Stimulated activated CD8-positive, alpha-beta memory T cell treated with anti-CD3 and anti-CD28 coated beads, Interleukin-12 subunit alpha, Interleukin-12 subunit beta, amount 100 ng/mL, for 4 hours (primary cell): ENCODE measurements at places on chromosomes 5 and 9.

- no peak for DNase-seq
Measured at GRCh38 chr5:178108446-178108845, 4.9 kb upstream of the N4BP3 start.

DNA sequence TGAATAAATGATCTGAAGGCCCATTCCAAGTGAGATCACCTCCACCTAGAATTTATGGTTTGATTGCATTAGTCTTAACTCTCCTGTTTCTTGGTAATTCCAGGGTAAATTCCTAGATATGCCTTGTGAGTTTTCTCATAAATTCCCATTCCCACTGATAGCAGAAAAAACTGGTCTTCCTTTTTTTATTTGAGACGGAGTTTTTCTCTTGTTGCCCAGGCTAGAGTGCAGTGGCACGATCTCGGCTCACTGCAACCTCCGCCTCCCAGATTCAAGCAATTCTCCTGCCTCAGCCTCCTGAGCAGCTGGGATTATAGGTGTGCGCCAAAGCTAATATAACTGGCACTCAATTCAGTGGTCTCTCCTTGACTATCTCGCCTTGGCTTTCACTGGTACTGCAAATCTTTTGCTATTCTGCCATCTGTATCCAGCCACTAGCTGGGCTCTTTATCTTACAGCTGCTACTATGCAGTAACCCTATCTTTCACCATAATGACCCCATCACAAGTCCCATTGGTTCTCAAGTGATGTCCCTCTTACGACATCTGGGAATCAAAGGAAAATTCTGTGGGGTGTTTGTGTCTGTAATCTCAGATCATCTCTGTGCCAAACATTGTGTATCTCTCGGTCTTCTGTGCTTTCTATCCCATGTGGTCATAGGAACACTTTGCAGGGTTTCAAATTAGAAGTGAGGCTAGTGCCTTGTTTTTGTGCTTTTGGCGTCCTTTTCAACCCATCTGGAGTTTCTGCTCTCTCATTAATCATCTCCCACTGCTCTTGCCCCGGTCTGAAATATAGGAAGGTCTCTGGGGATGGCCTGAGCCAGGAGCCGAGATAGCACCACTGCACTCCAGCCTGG lies 14.4 kb downstream of the HNRNPK start:
- no peak for DNase-seq

GRCh38 chr9:129702589-129703520 lies 37.4 kb downstream of the PRRX2 start:
- no peak for DNase-seq

- no peak for DNase-seq
Measured at GRCh38 chr9:81394881-81395675, 294.3 kb downstream of the TLE1 start.

DNA sequence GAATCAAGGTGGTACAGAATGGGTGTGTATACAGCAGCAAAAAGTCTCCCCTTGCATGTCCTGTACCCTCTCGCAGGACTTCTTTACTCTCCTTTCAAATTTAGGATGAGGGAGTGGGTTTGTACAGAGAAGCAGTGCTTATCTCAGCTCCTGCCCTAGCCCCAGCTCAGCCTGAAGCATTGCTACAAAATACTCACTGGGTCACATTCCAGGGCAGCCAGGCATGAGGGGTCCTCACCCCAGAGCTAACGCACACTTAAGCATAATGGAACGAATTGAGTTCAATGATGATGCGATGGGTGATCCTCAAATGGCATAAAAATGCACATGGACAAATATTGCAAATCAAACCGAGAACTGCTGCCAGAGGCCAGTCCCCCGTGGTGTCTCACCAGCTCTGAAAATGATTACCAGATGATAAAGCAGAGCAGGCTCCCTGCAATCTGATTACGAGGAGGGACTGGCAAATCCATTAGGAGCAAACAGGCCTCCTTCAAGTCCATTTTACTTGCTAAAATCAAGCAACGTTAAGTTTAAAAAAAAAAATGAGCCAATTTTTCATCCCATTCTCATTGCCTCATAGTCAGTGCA lies 231.6 kb upstream of the TAS2R1 start:
- DNase-seq: no peak

GRCh38 chr9:72149231-72149975 lies at the start of gene GDA:
Gene GDA, plus strand, starts transcription at chr9:72149440. Its CDS starts 120 bp downstream, at chr9:72149560.
- DNase-seq: no peak

DNA sequence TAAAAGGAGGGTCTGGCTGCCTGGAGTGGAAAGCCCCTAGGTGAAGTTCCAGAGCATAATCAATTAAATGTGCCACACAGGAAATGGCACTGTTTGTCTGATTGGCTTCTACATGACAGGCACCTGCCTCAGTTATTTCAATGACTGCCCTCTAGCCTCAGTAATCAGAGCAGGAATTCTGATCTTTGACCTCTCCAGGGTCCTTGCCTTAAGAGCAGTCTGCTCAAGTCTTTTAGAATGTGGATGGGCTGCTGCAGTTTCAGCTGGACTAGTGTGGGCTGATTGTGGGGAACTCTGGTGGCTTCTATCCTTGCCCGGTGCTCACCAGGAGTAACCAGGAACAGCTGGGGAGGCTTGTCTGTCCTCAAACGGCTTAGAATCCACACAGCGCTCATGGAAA lies 98.9 kb downstream of the LIX1 start:
- DNase-seq: no peak

GRCh38 chr9:133709015-133709611 lies 29.0 kb downstream of the SARDH start:
- peak; percentile 50 for DNase-seq

DNA sequence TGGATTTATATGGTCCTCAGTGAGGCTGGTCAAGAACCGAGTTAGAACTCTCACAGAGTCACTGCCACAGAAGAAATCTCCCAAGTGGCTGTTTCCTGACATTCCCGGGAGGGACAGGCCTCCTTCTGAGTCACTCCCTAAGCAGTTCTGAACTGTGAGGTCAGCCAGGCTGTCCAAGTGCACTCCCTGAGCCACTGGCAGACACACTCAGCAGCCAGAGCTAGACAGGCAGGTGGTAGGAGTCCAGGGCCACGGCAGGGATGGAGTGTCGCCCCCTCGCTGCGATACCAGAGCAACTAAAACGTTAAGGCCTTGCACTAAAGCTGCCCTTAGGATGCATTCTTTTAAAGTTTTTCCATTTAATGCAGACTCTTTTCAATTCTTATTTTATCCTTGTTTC lies 3.4 kb downstream of the IL4 start:
- DNase-seq: no peak

DNA sequence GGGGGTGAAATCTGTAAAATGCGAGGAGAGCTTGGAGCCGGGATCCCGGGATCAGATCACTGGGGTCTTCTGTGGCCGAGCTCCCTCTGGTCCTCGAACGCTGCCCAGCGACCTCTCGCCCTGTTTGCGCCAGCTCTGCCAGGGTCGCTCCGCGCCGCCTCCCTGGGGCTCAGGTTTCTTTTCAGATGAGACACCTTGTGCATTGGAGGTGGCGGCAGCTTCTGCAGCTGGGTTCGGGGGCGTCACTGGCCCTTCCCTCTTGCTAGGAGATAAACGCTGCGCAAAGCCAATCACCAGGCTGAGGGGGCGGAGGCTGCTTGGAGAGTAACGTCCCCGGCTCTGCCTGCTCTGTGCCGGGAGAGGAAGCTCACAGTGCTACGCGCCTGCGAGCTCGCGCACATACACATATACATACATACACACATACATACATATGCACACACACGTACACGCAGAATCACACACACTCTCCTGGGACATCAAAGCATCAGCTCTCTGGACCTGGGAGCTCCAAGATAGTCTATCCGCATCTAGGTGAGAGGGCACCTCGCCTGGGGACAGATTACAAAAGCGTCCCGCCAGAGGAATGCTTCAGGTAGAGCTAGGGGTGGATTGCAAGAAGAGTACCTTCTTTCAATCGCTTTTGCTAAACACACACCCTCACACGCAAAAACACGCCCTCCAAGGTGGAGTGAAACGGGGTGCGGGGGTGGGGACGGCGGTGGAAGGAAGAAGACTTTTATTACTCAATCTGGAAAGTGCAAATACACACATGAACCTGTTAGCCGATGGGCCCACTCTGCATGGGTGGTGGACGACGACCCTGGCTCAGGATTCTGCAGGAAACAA lies at the start of gene ST8SIA4:
TSS of gene ST8SIA4 (minus strand) at position 244 of the 849 bp plus-strand sequence. CDS start 327 bp downstream, outside the sequence.
- peak; percentile 82 for DNase-seq

DNA sequence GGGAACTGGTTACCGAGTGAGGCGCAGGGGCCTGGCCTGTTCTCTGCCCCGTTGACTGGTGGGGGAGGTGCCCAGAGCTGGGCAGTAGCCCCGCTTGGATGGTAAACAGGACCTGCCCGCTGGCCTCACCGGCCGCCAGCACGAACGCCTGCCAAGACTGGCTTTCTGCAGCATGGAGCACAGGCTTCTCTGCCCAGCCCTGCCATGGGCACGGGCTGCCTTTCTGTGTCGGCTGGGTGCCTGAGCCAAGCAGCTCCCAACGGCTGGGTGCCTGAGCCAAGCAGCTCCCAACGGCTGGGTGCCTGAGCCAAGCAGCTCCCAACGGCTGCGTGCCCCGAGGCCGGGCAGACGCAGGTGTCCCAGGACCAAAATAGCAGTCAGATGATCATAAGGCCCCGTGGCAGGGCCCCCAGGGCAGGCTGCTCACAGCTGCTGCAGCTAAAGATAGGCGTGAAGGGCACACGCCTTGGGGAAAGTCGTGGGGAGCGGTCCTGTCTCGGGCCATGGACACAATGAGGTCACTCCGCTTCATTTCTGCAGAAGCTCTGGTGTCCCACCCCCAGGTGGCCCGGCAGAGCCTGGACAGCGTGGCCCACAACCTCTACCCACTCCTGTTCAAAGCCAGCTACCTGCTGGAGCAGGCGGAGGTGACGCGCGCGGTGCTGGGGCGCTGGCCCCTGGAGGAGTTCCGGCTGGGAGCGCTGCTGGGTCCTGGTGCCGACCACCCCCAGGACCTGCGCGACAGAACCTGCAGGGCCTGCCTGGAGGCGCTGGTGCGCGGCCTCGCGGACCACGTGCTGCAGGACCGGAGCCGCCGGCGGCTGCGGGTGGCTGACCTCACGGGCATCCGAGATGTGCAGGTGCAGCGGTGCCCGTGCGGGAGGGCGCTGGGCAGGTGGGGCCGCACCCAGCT lies at the start of gene LRRC14B:
TSS of gene LRRC14B (plus strand) at position 460 of the 913 bp plus-strand sequence. CDS start at position 504, 44 bp downstream.
- no peak for DNase-seq

GRCh38 chr5:159316519-159317383 lies 13.5 kb downstream of the IL12B start:
- DNase-seq: peak; percentile 10

DNA sequence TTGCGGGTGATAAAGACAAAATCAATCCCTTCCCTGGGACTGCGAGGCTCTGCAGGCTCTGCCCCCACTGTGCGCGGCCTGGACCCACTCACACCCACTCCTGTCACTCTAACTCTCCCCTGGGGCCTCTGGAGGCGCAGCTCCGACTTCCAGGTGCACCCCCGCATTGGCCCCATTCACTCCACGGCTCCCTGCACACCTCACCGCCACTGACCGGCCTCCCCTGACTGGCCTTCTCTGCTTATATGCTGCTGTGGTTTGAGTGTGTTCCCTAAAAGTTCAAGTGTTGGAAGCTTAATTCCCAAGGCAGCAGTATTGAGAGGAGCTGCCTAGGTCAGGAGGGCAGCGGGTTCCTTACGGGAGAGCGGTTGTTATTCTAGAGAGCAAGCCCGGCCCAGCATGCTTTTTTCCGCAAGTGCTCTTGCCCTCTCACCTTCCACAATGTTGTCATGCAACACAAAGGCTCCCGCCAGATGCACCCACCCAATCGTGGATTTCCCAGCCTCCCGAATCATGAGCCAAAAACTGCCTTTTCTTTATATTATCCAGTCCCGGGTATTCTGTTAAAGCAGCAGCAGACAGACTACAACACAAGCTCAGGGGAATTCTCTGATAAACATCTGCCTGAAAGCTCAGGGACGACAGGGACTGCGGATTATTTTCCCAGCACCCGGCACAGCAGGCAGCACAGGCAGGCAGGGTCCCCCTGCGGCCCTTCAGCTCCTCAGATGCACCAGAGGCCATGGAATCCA lies 73.5 kb upstream of the LRRTM2 start:
- DNase-seq: no peak

- no peak for DNase-seq
Measured at GRCh38 chr9:79301085-79301484, 270.7 kb upstream of the TLE4 start.

GRCh38 chr5:134090522-134090921 lies 24.0 kb upstream of the TCF7 start:
- DNase-seq: no peak

DNA sequence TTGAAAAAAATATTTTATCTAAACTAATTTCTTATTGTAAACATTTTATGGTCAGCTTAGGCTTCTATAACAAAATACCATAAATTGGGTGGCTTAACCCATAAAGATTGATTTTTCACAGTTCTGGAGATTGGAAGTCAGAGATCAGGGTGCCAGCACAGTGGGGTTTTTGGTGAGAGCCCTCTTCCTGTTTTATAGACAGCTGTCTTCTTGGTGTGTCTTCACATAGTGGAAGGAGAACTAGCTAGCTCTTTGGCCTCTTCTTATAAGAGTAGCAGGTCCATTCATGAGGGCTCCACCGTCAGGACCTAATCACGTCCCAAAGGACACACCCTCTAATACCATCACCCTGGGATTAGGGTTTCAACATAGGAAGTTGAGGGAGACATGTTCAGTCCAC lies 26.6 kb downstream of the OTULINL start:
- DNase-seq: no peak

GRCh38 chr5:39624268-39624886 lies 199.6 kb upstream of the DAB2 start:
- no peak for DNase-seq

DNA sequence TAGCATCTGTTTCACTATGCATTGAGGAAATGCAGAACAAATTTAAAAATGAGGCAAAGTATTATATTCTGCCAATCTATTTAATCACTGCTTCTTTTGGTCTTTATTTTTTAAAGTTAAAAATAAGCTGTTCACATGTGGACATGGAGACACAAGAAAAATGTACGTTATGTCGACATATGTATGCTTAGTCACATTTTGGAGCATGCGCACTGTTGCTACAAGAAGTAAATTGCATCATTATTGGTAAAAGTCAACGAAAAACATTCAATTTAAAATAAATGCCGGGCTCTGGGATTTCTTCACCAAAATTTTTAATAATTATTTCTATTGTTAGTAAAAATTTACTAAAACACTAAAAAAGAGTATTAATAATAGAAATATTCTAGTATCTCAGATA lies 876.3 kb upstream of the CTNND2 start:
- no peak for DNase-seq

DNA sequence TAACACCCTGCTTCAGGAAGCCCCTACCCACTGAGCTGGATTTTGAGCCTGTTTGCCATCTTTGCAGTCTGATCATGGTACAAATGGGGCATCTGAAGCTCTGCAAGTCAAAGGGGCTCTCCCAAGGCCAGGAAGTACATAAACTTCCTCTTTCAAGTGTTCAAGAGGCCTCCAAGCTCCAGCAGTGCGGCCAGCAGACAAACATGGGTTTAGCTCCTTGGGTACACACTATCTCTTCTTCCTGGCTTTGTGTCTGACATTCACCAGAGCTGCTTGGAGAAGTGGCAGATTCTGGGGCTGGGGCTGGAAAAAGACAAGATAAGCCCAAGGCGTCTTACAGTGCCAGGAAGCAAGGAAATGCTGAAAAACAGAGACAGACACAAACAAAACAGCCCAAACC lies 34.1 kb downstream of the LAMC3 start:
- no peak for DNase-seq

GRCh38 chr5:102753889-102754766 lies 977 bp upstream of the PAM start:
- no peak for DNase-seq
